ENCODE measurements at places on chromosomes 6 and 20.
A peak's percentile ranks its signal among the peaks of the same experiment; 100 is the strongest.

GRCh38 chr20:63697357-63697867 lies 960 bp downstream of the TNFRSF6B start:
- no peak for DNase-seq

DNA sequence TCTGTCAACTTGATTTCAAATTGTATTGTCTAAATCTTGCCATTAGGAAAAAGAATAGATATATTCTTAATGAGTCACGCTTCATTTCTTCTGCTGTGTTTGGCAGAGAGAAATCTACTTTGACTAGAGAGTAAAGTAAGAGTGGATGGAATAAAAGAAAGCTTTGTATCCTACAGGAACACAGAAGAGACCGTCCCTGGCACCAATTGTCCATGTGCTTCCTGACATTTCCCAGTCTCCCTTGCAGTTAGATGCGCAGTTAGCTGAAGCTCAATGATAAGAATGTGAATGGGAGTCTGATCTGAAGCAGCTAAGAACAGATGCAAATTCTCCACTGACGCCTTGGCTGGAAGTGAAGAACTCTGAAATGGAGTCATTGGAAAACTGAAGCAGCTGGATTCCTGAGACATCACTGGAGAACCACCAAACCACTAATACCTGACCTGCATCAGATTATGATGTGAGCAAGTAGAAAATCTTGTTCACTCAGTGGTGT lies 528.2 kb upstream of the MARCKS start:
- DNase-seq, result peak; percentile 58

DNA sequence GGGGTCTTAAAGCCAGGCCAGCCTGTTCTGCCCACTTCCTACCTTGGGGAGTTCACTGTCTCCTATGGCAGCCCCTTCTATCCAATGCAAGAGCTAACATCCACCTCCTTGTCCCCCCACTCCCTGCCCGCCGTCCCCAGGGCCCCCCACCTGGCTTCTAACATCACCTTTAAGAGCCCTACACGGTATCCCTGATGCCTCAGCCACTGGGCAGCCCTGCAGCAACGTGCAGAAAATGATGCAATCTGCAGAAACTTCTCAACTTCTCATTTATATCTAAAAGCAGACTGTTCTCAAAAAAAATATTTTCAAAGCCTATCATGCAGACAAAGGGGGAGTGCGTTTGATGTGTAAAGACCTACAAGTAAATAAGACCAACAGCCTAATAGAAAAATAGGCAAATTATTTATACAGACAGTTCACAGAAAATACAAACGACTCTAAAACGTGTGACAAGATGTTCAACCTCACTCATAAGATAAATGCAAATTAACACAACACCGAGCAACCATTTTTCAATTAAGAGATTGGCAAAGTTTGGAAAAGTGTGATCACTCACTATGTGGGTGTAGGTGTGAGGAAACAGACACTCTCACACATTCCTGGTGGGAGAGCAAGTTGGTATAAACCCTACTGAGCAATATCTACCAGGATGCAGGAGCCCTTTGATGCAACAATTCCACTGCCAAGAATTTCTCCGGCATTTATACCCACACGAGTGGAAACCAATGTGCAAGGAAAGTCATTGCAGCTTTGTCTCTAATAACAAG lies 15.1 kb upstream of the HCK start:
- no peak for DNase-seq

DNA sequence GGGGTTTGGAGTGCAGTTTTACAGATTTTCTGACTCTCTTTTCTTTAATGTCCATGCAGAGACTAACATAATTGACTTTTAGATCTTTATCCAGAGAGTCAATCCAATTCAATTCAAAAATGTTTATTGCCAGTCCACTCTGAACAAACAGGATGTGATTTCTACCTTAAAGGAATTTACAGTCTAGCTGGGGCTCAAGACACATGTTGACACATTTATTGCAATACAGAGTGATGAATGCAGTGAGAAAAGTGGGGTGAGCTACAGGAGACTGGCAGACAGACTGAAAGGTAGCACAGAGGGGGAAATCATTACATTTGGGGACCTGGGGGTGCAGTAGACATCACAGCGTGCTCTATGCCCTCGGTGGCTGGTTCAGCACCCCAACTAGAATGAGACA lies 193.9 kb downstream of the SLC24A3 start:
- no peak for DNase-seq

DNA sequence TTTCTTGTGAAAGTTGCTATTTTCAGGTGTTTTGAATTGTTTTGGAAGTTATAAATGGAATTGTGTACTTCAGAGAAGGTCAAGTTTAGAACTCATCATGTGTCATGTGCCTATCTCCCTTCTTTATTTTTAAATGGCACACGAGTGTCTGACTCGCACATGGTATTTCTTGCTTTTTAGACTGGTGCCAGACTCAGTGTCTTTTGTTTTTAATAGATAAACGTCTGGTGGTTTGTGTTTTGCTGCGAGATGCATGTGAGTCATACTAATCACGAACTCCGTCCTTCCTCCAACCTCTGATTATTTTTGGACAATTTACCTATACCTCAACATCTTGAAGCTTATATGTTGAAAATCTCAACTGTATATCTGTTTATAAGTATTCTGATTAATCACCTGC lies 292.1 kb downstream of the CDKAL1 start:
- DNase-seq, result no peak

- DNase-seq, result no peak
Observed at GRCh38 chr6:25105070-25105925, 169.5 kb upstream of the RIPOR2 start.

DNA sequence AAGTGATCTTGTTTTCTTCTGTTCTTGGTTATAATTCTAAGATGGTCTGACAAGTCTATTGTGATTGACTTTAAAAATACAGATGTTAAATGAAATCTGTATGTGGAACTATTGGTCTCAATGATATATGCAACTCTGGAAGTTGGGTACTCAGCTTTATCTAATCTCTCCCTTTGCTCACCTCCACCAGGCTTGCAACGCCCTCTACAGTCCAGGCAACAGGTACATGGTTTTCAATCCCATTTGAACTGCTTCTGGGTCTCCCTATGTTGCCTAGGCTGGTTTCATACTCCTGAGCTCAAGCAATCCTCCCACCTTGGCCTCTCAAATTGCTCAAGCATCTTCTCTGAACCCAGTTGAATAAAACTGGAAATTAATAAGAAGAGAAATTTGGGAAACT lies 25.6 kb upstream of the HLA-DQB1 start:
- no peak for DNase-seq

GRCh38 chr6:153980171-153980570 lies 58.9 kb upstream of the OPRM1 start:
- DNase-seq, result no peak
